NCI-H2081 treated with DMSO at 0.1 percent for 48 hours (cell line): ENCODE measurements at places on chromosomes 5 and 9.

DNA sequence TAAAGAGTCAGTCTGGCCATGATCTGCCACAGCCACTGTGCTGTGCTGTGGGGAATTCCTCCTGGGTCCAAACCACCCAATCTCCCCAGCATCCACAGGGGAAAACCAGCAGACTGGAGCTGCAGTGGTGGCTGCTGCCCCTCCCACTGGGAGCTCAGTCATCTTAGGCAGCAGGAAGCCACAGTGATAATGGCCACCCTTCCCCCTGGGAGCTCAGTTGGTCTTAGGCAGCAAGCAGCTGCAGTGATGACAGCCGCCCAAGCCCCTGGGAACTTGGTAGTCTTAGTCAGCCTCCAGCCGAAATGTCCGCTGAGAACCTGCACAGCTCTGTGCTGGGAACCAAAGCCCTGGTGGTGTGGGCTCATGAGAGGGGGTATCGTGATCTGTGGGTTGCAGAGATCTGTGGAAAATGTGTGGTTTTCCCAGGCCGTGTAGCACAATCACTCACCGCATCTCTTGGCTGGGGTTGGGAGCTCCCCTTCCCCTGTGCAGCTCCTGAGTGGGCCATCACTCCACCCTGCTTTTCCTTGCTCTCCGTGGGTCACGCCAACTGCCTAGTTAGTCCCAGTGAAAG, 38.4 kb upstream of the SMIM15 start:
- no peak for DNase-seq

DNA sequence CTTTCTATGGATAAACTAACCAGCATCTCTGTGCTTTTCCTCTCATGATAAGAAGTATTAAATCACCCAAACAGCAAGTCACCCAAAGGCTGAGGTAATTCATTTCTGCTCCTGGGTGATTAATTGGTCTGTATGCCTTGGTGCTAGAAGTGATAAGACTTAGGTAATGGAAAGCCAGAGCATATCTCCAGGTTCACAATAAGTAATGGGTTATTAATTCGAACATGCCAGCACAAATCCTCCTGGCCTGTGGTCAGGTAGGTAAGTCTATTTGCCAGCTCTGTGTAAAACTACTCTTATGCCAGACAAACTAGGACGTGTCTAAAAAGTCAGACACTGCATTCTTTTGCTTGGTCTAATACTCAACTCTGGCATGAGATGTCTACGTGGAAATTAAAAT, 11.2 kb upstream of the ENC1 start:
- DNase-seq, result no peak

- DNase-seq, result no peak
Measured at GRCh38 chr5:113321276-113321675, 113.5 kb downstream of the TSSK1B start.

GRCh38 chr5:136235321-136235720, 42.4 kb upstream of the SMIM32 start:
- no peak for DNase-seq

DNA sequence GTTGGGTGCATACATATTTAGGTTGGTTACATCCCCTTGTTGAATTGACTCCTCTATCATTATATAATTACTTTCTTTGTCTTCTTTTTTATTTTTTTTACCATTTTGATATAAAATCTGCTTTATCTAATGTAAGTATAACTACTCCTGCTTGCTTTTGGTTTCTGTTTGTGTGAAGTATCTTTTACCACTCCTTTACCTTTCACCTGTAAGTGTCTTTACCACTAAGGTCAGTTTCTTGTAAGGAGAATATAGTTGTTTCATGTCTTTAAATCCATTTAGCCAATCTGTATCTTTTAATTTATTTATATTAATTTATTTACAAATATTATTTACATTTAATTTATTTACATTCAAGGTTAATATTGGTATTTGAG, 33.0 kb downstream of the INSL4 start:
- DNase-seq, result no peak

DNA sequence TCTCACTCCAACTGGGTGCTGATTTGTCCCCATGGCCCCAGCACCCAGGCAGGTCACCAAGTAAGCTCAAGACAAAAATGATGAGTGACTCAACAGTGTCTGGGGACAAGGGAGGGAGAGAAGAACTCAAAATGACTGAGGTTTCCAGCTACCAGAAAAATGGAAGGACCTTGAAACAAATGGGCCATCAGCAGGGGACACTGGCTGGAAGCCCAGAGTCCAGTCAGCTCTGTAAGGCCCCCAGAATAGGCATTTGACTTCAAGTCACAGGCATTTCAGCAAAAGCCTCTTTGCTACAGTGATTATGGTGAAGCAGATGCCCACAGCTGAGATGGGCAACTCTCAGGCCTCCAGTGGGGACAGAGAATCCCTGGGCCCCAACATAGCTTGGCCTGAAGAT, 139.0 kb upstream of the GABRP start:
- no peak for DNase-seq

DNA sequence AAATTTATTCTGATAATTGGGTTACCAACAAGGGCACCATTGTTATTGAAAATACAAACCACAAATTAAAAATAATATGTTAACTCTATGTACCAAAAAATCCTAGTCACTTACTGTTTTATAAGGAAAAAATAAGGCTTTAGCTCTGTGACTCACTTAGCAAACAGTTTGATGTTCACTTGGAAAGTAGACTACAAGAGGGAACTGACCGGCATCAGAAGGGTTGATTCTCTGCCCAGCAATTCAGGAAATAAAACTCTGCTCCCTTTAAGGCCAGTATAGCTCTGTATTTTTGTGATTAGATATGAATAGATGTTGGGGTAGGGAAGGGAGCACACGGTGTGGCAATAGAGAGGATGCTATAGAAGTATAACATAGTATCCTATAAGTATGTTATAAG, 671.3 kb downstream of the LRRC70 start:
- no peak for DNase-seq

GRCh38 chr9:127086771-127087170, 35.7 kb downstream of the ANGPTL2 start:
- DNase-seq, result no peak

DNA sequence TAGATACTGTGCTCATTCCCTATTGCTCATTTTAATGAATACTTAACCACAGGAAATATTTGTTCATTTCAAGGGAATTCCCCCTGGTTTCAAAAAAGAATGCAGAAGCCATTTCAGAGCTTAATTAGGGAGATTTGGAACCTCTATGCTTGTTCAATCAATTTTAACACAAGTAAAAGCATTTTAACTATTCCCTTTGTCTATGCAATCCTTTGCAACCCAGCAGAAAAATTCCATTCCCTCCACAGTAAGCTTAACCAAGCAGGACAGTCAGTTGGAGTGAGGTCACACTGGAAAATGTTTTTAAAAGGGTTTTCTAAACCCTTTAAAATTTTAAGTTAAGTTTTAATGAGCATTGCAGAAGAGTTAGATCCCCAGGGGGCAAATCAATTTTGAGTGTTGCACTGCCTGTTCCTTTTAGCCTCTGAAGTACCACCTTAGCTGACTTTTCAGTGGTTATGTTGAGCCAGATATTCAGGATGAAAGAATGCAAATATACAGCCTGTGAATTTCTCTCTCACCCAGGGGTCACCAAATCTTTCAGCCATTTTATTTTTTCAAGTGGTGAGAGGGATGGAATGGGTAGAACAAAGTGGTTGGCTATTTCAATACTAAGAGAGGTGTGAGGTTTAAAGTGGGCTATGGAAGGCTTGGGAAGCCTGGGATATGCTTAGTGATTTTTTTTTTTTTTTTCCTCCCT, 356.2 kb upstream of the NUDT12 start:
- DNase-seq, result no peak

- no peak for DNase-seq
Measured at GRCh38 chr5:101326766-101327165, 423.7 kb upstream of the ST8SIA4 start.

- DNase-seq, result no peak
Measured at GRCh38 chr9:116208417-116209232, 55.0 kb downstream of the PAPPA start.

DNA sequence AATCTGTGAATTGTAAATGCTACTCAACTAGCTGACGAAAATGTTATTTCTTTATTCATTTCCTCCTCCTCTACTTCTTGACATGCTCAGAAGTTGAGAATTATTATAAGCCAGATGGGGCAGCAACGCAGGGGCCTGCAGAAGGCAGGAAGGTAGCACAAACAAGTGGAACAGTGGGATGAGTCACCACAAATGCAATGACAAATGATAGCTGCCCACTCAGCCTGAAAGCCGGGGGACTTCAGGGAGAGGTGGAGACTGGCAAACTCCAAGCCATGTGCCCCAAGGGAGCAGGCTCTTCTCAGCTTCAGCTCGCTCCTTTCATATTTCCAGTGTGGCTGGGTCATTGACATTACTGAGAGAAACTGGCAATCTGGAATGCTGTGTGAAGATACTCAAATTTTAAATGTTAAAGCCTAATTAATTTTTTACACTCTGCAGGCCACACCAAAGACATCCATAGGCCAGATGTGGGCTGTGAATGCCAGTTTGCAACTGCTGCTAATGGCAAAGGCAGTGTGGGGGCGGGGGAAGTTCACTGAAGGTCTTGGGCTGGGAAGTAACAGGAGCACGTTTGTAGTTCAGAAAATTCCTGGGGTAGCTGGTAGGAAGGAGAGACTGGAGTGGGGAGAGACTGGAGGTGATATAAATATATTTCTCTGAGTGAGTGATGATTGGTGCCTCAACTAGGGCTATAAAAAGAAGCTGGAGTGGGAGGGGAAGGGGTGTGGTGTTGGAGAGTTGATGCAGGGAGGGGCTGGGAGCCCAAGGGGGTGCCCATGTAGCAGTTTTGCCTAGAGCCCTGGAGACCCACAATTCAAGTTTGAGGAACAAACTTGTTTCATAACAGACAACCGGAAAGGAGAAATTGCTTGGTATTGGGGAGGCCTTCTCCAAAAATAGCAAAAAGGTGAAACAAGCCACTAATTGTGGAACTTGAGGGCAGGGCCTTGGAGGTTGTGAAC, 20.8 kb upstream of the ADRB2 start:
- DNase-seq, result no peak

DNA sequence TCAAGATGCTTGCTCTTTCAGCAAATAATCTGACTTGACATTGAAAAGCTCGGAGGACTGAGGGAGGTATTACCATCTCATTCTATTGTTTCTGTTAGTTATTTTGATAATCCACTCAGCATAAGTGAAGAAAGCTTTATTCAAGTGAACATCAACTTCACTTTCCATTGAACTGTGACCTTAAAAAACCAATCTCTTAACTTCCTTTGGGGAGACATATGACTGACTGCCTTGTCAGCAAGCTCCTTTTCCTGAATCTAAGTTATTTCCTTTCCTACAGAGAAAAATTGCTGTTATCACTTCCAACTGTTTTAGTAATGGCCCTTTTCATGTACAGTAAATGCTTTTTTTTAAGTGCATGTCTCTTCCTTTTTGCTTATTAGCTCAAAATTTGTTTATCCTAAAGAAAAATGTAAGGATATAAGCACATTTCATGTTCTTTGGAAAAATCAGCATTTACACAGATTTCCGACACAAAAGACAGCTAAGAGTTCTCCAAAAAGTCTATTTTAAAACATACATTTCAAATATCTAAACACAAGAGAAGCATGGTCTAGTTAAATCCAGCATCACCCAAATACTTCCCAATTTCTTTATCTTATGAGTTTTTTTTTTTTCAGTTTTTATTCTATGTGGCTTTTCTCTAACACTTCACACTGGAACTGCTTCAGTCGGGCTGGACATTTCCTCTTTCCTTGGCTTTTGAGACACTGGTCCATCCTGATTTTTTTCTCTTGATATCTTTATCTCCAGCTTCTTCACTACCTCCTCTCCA, 117.9 kb upstream of the DAB2 start:
- no peak for DNase-seq

DNA sequence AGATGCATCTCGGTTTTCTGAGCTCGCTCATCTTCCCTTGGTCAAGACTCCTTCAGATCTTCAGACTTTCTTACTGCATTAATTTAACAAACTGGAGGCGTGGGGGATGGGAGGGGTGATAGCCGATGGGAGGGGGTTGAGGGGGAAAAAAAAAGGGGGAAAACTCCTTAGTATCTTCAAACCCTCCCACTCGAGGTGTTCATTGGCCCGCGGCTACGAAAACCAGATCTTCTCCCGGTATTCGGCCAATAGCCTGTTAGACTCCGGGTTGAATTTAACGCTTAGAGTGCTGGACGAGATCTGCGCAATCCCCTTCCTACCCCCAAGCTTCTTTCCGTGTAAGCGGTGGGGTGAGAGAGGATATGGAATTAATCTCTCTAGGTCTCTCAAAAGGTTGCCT, 689 bp upstream of the GLRA1 start:
- no peak for DNase-seq

DNA sequence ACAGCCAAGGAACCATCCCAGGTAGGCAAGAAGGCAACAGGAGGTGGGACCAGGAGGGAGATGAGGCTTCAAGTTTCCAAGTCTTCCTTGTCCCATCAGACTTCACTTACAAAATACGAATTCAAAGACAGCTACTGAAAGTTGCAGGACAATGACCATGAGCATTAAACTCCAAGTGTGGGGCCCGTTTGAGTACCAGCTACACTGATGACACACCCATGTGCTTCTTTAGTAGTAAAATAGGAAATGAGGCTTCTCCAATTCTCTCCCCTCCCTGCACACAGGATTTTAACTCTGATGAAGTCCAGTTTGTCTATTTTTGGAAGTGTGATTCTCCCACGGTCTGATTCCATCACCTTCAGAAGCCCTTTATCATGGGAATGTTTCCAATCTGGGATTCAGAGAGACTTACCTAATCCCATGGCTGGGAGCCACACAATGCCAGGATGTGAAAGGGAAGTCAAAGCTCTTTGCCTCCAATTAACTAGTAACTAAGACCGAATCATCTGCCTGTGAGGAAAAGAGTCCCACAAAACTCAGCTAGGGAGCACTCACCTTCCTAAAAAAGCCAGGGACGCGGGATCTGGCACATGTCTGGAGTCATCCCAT, 222.8 kb upstream of the MSX2 start:
- DNase-seq, result no peak

- no peak for DNase-seq
Measured at GRCh38 chr5:170430866-170431437, 41.8 kb upstream of the KCNMB1 start.

GRCh38 chr9:107612136-107612535, 122.6 kb upstream of the KLF4 start:
- no peak for DNase-seq

DNA sequence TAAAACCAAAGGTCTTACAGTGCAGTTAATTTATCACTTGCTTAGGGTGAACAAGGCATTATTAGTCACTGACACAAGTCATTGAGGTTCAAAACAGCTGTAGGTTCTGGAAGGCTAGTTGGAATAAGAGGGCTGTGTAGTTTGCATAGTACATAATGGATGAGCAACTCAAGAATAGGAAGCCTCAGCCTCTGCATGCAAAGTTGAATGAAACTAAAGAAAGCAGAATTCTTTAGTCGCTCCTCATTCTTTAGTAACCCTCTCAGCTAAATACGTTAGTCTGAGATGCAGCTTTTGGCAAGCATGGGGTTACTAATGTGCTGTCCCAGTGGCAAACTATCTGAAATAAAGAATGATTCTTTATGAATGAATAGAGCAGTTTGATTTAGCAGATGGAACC, 74.2 kb downstream of the ADGRV1 start:
- DNase-seq, result no peak
